ENCODE measurements at places on chromosomes 1 and 21. TPM values are rescaled to one million over a fixed set of nuclear protein-coding genes. Genes with fewer than 3 reads are reported as not detected.

DNA sequence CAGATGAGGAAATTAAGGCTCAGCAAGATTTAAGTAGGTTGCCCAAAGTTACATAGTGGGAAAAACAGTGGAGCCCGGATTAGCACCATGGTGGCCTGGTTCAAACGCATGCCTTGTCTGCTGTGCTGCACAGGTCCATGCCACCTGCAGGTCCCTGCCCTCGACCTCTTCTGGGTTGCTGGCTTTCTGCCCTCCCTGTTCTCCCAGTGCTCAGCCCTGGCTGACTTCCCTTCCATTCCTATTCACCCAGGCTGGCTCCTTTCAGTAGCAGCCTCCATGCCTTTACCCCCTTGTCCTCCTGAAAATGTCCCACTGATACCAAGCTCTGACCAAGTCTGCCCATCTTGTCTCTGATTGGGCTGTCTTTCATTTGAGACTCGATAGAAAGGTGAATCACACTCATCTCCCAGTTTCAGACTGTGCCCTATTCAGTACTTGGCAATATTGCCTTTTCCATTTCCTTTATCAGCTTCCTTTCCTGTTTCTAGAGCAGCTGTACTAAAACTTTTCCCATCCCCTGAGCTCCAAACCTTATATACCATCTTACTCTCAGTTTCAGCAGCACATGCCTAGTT is 75.8 kb downstream of the ST3GAL3 start:
- no peaks in the 10 kb centered on the region for H3K4me1 ChIP-seq
- H3K27me3 ChIP-seq = no peaks in the 10 kb centered on the region
- DNase-seq = no peak
- no peaks in the 10 kb centered on the region for H3K36me3 ChIP-seq

The SH2D1B gene
- total RNA-seq = not detected

The GLIS1 gene
- not detected for total RNA-seq

DNA sequence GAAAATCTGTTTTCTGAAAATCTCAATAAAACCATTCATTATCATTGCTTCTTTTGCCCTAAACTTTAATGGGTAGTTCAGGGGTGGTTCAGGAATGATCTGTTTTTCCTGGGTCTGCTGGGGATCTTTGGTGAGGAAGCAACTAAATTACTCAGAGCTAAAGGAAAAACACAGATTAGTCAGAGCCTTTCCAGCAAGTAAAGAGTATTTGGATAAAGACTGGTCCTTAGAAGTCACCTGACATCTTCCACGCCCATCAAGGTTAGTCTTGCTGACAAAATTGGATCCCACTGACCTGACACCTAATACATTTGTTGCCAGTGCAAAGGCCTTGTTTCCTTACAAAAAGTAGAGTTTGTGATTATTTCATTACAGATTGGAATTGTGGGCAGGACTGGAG is 24.2 kb downstream of the HSPA13 start:
- no peaks in the 10 kb centered on the region for H3K36me3 ChIP-seq
- H3K27ac ChIP-seq = no peak overlapping the region
- H3K27me3 ChIP-seq = no peaks in the 10 kb centered on the region
- no peak for DNase-seq

GRCh38 chr1:3774946-3775489 is 2.5 kb downstream of the SMIM1 start:
- no peaks in the 10 kb centered on the region for H3K27me3 ChIP-seq
- H3K36me3 ChIP-seq = no peaks in the 10 kb centered on the region
- no peak overlapping the region for H3K4me3 ChIP-seq
- DNase-seq = no peak
- H3K4me1 ChIP-seq = peaks cover 12% of the 10 kb centered on the region

GRCh38 chr1:65231718-65232330 is 77.5 kb upstream of the DNAJC6 start:
- peak overlapping the region; percentile 46 for H3K27ac ChIP-seq
- no peaks in the 10 kb centered on the region for H3K27me3 ChIP-seq
- DNase-seq = no peak
- H3K36me3 ChIP-seq = no peaks in the 10 kb centered on the region

- H3K27ac ChIP-seq = peak overlapping the region; percentile 98
- H3K4me1 ChIP-seq = peaks cover 56% of the 10 kb centered on the region
- peak overlapping the region; percentile 87 for H3K4me3 ChIP-seq
- no peak for DNase-seq
Measured at GRCh38 chr1:77976433-77977076, 2.3 kb downstream of the FUBP1 start.

- H3K36me3 ChIP-seq = no peaks in the 10 kb centered on the region
- peaks cover 11% of the 10 kb centered on the region for H3K4me1 ChIP-seq
- no peak overlapping the region for H3K4me3 ChIP-seq
- DNase-seq = no peak
- H3K27ac ChIP-seq = no peak overlapping the region
- H3K27me3 ChIP-seq = peaks cover 12% of the 10 kb centered on the region
Measured at GRCh38 chr1:2646837-2647236, 14.0 kb upstream of the MMEL1 start.

The GJB4 gene
- not detected for total RNA-seq

The S100B gene
- total RNA-seq = 1.4 TPM

GRCh38 chr21:37060296-37060695 is 12.6 kb downstream of the PIGP start:
- no peaks in the 10 kb centered on the region for H3K4me1 ChIP-seq
- no peak overlapping the region for H3K4me3 ChIP-seq
- no peak overlapping the region for H3K27ac ChIP-seq
- no peaks in the 10 kb centered on the region for H3K36me3 ChIP-seq
- H3K27me3 ChIP-seq = no peaks in the 10 kb centered on the region

GRCh38 chr1:167701510-167701909 is 20.3 kb upstream of the MPZL1 start:
- H3K4me1 ChIP-seq = no peaks in the 10 kb centered on the region
- H3K27me3 ChIP-seq = no peaks in the 10 kb centered on the region
- H3K36me3 ChIP-seq = peaks cover 67% of the 10 kb centered on the region
- no peak overlapping the region for H3K4me3 ChIP-seq
- no peak for DNase-seq

DNA sequence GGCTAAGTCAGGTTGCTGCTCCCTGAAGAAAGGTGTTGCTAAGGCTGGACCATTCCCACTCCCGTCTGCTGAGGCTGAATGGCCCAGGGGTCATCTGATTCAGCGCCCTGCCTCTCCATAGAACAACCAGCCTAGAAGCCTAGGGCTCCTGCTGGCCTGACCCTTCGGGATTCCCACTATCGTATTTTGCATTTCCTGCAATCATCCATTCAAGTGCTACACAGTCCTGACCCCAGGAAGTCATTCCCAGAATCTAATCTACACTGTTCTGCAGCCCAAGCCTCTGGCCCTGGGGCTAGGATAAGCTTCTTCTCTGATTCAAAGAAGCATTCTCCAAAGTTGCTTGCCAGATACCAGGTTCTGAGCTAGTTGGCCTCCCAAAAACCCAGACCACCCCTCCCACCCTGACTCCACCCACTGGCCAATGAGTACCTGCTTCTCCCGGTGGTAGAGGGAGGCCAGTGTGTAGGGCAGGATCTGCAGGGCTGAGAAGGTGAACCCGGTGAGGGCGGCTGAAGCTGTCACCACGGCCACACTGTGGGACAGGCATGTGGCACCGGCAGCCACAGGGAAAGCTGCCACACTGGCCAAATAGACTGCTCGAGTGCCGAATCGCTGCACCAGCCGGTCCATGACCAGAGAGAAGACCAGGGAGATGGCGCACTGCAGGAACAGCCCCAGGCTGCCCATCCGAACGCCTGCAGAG is 18.7 kb downstream of the SLC45A3 start:
- no peaks in the 10 kb centered on the region for H3K36me3 ChIP-seq
- H3K4me3 ChIP-seq = no peak overlapping the region
- no peak overlapping the region for H3K27ac ChIP-seq
- H3K4me1 ChIP-seq = no peaks in the 10 kb centered on the region

- H3K27me3 ChIP-seq = no peaks in the 10 kb centered on the region
- H3K27ac ChIP-seq = no peak overlapping the region
- no peak for DNase-seq
- H3K4me3 ChIP-seq = no peak overlapping the region
Measured at GRCh38 chr1:171884475-171884874, 43.2 kb downstream of the DNM3 start.

The USH2A gene
- not detected for total RNA-seq

The LDLRAD1 gene
- total RNA-seq = not detected

DNA sequence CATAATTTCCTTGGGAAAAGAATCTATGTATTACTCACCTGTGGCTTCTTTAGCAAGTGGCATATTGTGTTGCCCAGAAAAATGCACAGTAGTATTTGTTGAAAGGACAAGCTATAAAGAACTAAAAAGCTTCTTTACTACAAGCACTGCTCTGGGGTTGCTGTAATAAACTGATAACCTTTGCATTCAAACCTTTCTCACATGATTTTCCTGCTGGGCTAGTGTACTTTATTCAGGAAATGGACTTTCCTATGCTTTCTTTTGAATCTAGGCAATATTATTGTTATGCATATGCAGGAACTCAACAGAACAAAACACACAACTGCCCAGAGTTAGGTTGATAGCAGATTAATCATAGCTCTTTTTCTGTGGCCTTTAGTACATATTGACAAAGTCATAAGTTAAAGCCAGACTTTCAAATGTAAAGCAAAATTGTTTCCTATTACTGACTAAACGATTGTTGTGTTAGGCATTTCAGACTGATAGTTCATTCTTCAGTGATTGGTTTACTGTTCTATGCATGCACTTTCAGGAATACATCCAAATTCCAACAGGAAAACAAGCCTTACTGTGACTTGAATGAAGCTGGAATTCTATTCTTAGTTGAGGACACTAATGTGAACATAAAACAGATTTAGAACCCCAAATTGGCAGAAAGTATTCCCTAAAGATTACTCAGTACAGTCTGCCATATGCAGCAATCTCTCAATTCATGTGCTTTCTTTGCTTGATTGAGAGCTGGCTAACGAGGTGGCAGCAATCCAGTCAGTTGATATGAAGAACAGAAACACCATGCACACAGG is 564.3 kb upstream of the NEGR1 start:
- no peaks in the 10 kb centered on the region for H3K4me1 ChIP-seq
- H3K27me3 ChIP-seq = no peaks in the 10 kb centered on the region
- H3K4me3 ChIP-seq = no peak overlapping the region
- H3K27ac ChIP-seq = no peak overlapping the region
- no peaks in the 10 kb centered on the region for H3K36me3 ChIP-seq
- DNase-seq = no peak
